Fibroblast of upper back skin (primary cell): ENCODE measurements at places on chromosomes 13 and 19.

DNA sequence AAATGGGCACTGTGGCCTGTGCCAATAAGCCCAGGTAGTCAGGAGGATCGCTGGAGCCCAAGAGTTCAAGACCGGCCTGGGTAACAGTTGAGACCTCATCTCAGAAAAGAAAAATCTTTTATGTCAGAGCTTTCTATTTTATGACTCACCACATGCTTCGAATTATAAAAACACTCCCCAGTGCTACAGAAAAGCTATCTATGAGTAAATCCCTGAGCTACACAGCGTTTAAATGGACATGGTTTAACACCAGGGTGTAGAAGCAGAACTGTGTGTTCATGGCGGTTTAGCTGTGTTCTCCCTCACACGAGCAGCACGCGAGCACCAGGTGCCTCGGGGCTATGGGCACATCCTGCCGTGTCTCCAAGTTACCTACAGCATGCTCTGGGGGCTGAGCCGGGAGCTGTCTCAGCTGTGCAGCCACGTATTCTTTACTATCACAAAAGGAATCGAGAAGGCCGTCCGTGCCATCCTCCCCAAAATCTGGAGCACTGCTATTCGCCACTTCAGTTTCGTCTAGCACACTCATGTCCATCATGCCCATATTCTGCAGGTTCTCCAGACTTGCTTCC is 6.7 kb downstream of the SAFB2 start:
- peak; percentile 44 for DNase-seq

DNA sequence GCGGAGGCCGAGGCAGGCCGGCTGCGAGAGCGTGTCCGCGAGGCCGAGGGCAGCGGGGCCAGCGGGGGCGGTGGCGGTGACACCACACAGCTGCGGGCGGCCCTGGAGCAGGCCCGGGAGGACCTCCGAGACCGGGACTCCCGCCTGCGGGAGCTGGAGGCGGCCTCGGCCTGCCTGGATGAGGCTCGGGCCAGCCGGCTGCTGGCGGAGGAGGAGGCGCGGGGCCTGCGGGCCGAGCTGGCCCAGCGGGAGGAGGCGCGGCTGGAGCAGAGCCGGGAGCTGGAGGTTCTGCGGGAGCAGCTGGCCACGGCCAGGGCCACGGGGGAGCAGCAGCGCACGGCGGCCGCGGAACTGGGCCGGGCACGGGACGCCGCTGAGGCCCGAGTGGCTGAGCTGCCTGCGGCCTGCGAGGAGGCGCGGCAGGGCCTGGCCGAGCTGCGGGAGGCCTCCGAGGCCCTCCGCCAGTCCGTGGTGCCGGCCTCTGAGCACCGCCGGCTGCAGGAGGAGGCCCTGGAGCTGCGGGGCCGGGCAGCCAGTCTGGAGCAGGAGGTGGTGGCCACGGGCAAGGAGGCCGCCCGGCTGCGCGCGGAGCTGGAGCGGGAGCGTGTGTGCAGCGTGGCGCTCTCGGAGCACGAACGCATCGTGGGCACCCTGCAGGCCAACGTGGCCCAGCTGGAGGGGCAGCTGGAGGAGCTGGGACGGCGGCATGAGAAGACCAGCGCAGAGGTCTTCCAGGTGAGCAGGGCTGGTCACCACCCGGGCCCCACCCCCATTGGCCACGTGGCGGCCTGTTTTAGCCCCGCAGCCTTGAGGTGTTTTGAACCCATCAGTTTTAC is 11.7 kb upstream of the EBI3 start:
- DNase-seq, result no peak

DNA sequence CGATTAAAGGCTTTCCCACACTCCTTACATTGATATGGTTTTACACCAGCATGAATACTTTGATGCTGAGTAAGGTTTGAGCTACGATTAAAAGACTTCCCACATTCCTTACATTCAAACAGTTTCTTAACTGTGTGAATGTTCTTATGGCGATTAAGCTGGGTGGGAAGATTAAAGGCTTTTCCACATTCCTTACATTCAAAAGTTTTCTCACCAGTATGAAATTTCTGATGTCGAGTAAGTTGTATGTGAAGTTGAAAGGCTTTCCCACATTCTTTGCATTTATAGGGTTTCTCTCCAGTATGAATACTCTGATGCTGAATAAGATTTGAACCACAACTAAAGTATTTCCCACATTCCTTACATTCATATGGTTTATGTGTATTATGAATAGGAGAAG is 20.0 kb downstream of the ZNF780B start:
- peak; percentile 3 for DNase-seq

- peak; percentile 62 for DNase-seq
Measured at GRCh38 chr19:887072-887471, 5.9 kb downstream of the MED16 start.

GRCh38 chr19:49766007-49766929 is 533 bp upstream of the AP2A1 start:
- DNase-seq, result peak; percentile 100

GRCh38 chr19:23283925-23284324 is 33.7 kb upstream of the ZNF724 start:
- DNase-seq, result no peak

GRCh38 chr13:32107474-32107873 is 75.9 kb downstream of the FRY start:
- no peak for DNase-seq

GRCh38 chr19:53908935-53909415 is at the start of gene CACNG7:
Gene CACNG7, plus strand, starts transcription at chr19:53909278. Its CDS starts 3,554 bp downstream, at chr19:53912832.
- DNase-seq, result peak; percentile 17

DNA sequence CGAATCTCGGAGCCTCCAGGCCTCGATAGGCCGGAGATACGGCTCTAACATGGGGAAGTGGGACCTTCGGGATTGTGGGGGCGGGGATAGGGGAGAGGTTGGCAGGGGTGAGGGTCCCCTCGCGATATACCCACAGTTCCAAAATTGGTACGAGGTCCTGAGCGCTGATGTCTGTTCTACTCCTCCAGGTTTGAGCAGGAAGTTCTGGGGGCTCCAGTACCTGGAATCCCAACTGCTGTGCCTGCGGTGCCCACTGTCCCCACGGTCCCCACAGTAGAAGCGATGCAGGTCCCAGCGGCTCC is 447 bp downstream of the RBM42 start:
- DNase-seq, result no peak

DNA sequence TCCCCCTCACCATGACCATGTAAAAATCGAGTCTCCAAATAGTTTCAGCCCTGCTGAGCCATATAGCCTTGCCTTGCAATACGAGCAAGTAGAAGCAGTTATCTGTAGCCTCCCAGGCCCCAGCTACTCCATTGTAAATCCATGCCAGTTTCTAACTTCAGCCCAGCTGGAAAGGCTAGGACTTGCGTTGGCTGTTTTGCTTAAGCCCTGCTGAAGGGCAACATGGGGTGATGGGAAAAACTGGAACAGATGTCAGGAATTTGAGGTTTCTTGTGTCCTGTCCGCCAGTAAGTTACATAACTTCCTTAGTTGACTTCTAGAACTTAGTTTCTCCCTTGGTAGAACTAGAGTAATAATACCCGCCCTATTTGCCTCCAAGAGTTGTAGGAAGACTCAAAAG is 216.0 kb upstream of the SERP2 start:
- no peak for DNase-seq

DNA sequence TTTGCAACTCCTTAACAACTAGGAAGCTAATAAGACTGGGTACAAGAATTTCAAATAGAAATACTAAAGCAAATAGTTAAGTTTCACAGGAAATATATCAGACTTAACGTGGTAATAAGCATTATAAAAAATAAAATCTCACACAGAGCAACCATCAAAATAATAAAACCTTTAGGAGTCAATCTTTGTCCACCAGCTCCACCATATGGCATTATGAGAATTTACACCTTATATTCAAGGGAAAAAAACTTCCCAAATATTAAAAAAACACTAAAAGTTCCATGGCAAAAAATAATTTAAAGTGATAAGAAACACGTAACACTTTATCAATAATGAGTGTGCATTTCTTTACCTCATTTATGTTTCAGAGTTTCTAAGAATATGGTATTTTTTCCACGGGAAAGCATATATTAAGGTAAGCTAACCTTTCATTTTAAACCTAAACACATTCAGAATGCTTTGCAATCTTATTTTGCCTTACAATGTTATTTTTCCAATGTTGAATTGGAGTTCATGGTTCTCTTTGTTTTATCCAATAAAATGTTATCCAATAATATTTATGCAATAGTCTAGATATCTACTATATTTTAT is 423.2 kb upstream of the SGCG start:
- peak; percentile 3 for DNase-seq

GRCh38 chr13:27170516-27171243 is 931 bp downstream of the USP12 start:
- no peak for DNase-seq

DNA sequence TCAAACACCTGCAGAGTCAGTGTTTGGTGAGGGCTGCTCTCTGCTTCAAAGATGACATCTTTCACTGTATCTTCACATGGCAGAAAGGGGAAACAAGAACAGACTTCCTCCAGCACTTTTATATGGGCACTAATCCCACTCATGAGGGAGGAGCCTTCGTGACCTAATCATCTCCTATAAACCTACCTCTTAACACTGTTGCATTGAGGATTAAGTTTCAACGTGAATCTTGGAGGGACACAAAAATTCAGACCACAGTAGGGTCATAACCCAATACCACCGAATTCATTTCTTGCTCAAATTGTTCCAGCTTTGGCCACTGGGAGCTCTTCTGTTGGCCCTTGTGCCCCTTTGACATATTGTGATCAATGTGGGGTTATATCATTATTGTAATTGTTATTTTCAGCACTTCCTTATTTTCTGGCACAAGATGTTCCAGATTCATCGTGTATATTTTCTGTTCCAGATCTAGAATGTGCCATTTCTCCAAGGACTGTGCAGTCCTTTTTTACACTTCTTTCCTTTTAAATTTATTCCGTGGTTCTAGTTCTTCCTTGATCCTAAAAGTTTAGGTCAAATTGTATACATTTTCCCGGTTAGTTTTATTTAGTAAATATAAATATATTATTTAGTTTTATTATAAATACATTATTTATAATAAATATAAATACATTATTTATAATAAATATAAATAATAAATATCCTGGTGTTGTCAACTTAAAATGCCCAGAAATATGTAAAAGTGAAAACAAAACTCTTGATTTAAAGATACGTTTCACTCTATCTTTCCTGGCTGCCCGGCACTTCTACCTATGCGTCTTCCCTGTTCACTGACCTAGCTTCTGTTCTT is 35.5 kb upstream of the IGFL4 start:
- DNase-seq, result no peak

DNA sequence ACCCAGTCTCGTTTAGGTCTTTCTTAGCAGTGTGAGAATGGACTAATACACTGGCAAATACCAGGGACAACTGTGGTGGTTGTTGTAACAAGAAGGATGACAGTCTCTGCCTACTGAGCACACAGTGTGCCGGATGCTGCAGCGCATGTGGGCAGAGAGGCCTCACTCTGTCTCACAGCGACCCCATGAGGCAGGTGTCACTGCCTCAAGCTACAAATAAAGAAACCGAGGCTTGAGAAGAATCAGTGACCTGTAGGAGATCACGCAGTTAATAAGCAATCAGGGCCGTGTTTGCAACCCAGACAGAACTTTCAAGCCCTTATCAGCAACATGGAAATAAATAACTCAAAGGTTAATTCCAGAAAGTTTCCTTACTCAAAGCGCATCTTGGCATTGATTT is 40.5 kb upstream of the GAS6 start:
- no peak for DNase-seq

DNA sequence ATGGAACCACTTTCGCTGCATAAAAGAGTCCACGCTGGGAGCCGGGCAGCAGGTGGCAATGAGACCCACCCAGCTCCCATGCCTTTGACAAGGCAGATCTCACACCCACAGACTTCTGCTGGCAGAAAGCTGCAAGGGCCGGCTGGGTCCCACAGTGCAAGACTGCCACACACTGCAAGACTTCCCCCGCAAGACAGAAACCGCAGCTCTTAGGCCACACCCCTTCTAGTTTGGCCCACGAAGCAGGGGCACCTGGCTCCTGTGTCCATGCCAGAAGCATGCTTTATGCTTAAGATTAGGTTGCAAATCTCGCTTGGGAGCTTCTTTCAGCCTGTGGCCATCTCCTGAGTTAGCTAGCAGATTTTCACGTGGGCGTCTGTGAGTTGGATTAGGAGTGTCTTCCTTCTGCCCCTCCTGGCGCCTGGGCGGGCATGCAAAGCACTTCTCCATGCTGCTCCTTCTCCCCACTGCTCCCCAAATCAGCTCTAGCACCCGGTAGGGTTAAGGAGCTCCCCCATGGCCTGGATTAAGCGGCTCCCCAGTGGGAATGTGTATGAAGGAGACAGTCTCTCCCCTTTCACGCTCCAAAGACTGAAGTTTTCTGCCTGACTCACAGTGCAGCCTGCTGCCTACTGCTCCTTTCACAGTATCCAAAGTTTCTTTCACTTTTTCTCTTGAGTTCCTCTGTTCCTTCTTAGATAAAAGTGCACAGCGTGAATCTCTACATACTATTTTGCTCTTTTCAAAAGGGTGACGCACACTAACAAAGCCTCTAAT is 17.7 kb downstream of the GPC6 start:
- peak; percentile 64 for DNase-seq

- DNase-seq, result peak; percentile 60
Measured at GRCh38 chr13:95784900-95785290, 108.0 kb downstream of the DNAJC3 start.

GRCh38 chr13:40161931-40162330 is 504.5 kb downstream of the FOXO1 start:
- no peak for DNase-seq

DNA sequence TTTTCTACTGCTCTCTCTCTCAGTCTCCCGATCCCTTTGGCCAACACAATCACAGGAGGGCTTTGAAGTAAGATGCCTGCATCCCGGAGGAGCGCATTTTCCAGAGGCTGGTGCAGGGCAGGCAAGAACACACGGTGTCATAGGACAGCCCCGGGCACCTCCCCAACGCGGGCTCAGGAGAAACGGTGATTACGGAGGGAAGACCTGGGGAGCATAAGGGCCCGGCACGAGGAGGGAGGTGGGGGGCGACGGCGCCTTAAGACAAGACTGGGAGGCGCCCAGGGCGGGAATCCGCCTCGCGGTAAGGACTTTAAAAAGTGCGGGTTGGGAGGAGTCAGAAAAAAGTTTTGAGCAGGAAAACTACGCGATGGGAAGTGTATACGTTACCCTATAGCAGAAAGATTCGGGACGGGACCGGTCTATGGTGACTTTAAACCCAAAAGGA is 18.7 kb upstream of the ZNF888 start:
- peak; percentile 14 for DNase-seq

- DNase-seq, result peak; percentile 27
Measured at GRCh38 chr13:30431269-30431940, 9.1 kb downstream of the UBE2L5 start.

- DNase-seq, result no peak
Measured at GRCh38 chr13:34371645-34372395, 553.9 kb downstream of the RFC3 start.

GRCh38 chr13:84684048-84684662 is 801.9 kb upstream of the SLITRK1 start:
- DNase-seq, result no peak

GRCh38 chr19:43441716-43442115 is 23.7 kb downstream of the LYPD3 start:
- DNase-seq, result no peak

GRCh38 chr13:100234524-100235136 is 145.7 kb downstream of the PCCA start:
- DNase-seq, result no peak

DNA sequence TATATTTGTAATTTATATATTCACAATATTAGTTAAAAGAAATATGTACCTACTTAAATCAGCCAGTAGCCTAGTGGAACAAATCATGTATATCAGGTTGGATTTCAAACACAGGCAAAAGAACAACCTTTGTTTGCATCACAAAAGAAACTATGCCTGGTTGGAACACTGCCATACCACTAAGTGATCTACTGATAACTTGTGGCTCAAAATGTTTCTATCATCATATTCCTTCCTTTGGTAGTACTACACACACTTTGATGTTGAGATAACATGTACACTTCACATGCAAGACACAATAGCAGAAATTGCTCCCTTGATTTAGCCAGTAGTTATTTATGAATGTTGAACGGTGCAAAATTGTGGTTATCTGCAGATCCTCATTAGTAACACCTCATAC is 146.0 kb upstream of the GPC6 start:
- DNase-seq, result peak; percentile 54
